NCI-H510A treated with DMSO at 0.1 percent for 48 hours (cell line): ENCODE measurements at places on chromosomes 6 and 20.
A peak's percentile ranks its signal among the peaks of the same experiment; 100 is the strongest.

DNA sequence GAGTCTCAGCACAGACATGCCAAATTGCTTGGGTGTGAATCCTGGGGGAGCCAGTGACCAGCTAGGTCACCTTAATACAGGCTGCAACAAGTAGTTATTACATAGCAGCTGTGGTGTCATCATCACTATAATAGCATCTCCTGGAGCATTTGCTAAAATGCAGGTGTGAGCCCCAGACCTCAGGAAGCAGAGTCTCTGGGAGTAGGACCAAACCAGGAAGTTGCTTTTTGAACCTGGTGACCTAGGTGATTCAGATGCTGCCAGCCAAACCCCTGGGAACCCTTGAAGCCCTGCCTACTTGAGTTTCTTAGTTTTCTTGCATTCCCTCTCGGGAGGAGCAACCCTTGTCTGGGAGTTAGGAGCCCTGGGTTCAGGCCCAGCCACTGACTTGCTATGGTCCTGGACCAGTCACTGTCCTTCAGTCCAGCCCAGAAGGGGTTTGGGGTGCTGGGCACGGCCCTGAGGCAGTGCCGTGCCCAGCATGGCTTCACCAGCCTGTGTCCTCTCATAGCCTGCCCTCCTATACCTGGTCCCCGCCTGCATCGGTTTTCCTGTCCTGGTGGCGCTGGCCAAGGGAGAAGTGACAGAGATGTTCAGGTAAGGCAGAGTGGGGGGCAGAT, 39.3 kb upstream of the ID1 start:
- no peak for DNase-seq

- DNase-seq, result no peak
These were observed 245.3 kb upstream of the FOXQ1 start for GRCh38 chr6:1066449-1067090.

DNA sequence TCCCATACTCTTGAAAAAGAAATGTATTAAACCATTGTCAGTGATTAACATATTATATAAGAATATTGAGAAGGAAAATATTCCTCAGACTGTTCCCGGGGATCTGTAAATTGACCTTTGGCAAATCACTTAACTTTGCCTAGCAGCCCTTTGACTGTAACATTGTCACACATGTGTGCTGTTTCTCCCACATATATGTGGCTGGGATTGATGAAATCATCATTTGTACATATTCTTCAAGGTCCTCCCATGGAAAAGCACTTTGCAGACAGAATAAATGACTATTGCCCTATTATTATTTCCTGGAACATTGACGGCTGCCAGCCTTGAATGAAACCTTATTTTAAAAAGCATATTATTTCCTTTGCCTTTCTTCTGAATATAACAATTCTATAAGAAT, 36.4 kb upstream of the TRERF1 start:
- DNase-seq, result no peak

- DNase-seq, result peak; percentile 41
These were observed 257.1 kb upstream of the TAB2 start for GRCh38 chr6:149060300-149060984.
